ENCODE measurements at places on chromosomes 7 and 10.

- no peak for DNase-seq
Measured at GRCh38 chr10:18104223-18104872, 35.9 kb upstream of the CACNB2 start.

- DNase-seq = no peak
Measured at GRCh38 chr10:52706332-52707070, 66.1 kb downstream of the MBL2 start.

GRCh38 chr7:66088861-66089838 is 13.5 kb downstream of the ASL start:
- DNase-seq = no peak

- no peak for DNase-seq
Measured at GRCh38 chr7:108368466-108368865, 87.8 kb downstream of the NRCAM start.

- DNase-seq = no peak
Measured at GRCh38 chr10:128018236-128018635, 108.0 kb downstream of the MKI67 start.

- DNase-seq = no peak
Measured at GRCh38 chr10:130455791-130456190, 319.6 kb downstream of the GLRX3 start.

GRCh38 chr10:53222806-53223205 is 450.2 kb upstream of the MBL2 start:
- DNase-seq = no peak

- DNase-seq = no peak
Measured at GRCh38 chr10:61197057-61197456, 253.1 kb upstream of the RHOBTB1 start.

All from activated CD8-positive, alpha-beta memory T cell treated with anti-CD3 and anti-CD28 coated beads for 4 hours (primary cell).